Activated B cell treated with CpG ODN at 0.5 μM for 24 hours (primary cell): ENCODE measurements at places on chromosomes 11 and 22. TPM values are rescaled to one million over a fixed set of nuclear protein-coding genes. Genes with fewer than 3 reads are reported as not detected.

DNA sequence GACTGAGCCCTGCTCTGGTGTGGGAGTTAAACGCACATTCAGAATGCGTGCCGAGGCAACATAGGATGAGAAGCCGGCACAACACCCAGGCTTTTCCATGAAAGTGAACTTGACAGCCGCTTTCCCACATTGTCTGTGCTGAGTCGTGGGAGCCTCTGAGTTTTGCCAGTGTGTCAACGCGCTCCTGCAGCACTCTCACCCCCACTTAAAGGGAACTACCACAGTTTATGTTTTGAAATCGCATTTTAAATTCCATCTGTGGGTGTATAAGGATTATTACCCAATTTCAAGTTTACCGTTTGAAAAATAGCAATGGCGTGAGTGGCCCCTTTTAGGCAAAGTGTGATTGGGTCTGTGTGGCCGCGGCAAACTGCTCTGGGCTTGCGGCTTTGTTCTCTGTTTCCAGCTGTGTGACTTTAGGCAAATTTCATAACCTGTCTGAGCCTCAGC, 81.5 kb downstream of the FBLN1 start:
- H3K27me3 ChIP-seq, result peaks cover 3% of the 10 kb centered on the region
- H3K4me3 ChIP-seq, result no peak overlapping the region
- H3K36me3 ChIP-seq, result no peaks in the 10 kb centered on the region

DNA sequence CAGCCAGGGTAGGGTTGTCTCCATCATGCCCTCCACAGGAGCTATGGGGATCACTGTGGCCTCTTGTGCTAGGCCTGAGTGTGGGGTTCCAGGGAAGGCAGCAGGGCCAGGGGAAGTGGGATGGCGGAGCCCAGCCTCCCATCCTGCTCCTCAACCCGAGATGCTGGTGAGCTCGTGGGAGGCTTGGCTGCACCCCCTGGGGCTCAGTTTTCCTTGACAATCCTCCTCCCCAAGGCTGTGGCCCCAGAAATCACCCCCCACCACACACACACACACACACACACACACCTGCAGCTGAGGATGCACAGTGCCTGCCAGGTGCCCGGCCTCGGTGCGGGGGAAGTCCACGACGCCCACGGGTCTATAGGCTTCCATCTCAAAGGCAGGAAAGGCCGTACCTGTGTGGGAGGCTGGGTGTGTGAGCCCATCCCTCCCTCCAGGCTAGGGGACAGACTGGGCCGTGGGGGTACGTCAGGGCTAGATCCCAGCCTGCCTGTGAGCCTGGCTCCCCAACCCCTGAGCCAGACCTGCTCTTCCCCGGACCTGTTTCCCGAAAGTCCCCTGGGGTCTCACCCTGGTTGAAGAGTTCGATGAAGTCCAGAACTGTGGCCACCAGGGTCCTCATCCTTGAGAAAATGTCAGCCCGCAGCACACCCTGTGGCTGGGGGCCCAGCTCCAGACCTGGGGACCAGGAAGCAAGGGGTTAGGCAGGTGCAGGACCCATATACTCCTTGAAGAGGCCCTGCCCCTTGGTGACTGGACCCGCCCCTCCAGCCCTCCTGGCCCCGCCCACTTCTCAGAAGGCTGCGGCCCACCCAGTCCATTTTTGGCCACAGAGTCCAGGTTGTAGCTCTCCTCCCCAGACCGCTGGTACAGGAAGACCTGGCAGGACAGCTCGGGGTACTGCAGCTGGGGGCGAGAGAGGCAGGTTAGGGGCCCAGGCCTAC, 5.2 kb upstream of the TBX10 start:
- peaks cover 2% of the 10 kb centered on the region for H3K27me3 ChIP-seq
- peaks cover 56% of the 10 kb centered on the region for H3K4me1 ChIP-seq
- H3K36me3 ChIP-seq, result no peaks in the 10 kb centered on the region

GRCh38 chr11:69492201-69492991, 10.9 kb downstream of the LINC01488 start:
- H3K27ac ChIP-seq, result no peak overlapping the region
- no peak for DNase-seq
- H3K4me1 ChIP-seq, result no peaks in the 10 kb centered on the region
- peaks cover 6% of the 10 kb centered on the region for H3K27me3 ChIP-seq
- no peaks in the 10 kb centered on the region for H3K36me3 ChIP-seq

GRCh38 chr11:70755410-70756158, 357.3 kb downstream of the CTTN start:
- H3K36me3 ChIP-seq, result no peaks in the 10 kb centered on the region
- H3K4me3 ChIP-seq, result no peak overlapping the region
- peak; percentile 42 for DNase-seq

DNA sequence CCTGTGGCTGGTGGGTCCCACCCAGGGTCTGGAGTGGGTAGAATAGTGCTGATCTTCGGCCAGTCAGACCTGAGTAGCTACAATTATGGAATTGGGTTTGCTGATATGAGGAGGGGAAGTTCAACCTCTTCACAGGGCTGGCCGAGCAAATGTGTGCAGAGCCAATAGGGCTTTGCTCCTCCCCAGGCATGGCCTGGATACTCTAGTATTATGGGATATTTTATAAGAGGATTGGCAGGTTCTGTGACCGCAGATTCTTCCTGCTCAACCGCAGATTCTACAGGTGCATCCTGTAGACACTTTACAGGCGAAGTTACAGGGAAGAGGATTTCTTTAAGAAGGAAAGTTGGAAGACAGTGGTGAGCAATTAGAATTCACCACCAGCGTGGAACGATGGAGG, 44.3 kb downstream of the TBC1D22A start:
- peaks cover 31% of the 10 kb centered on the region for H3K4me1 ChIP-seq
- H3K36me3 ChIP-seq, result peaks cover 71% of the 10 kb centered on the region
- DNase-seq, result no peak
- H3K27me3 ChIP-seq, result no peaks in the 10 kb centered on the region

GRCh38 chr11:61534025-61534932, 25.7 kb downstream of the LRRC10B start:
- H3K27me3 ChIP-seq, result peaks cover 8% of the 10 kb centered on the region
- H3K36me3 ChIP-seq, result no peaks in the 10 kb centered on the region
- H3K27ac ChIP-seq, result no peak overlapping the region
- no peaks in the 10 kb centered on the region for H3K4me1 ChIP-seq

- H3K4me3 ChIP-seq, result no peak overlapping the region
- H3K27me3 ChIP-seq, result no peaks in the 10 kb centered on the region
- H3K36me3 ChIP-seq, result no peaks in the 10 kb centered on the region
- DNase-seq, result no peak
- H3K27ac ChIP-seq, result no peak overlapping the region
These were observed 52.2 kb downstream of the GAB2 start for GRCh38 chr11:78365381-78365792.

GRCh38 chr22:44369916-44370801, 57.4 kb upstream of the SHISAL1 start:
- H3K4me1 ChIP-seq, result no peaks in the 10 kb centered on the region
- H3K27me3 ChIP-seq, result peaks cover 9% of the 10 kb centered on the region
- H3K4me3 ChIP-seq, result no peak overlapping the region
- no peak for DNase-seq

Gene SOX10
- not detected in 2 replicates for total RNA-seq

- H3K36me3 ChIP-seq, result no peaks in the 10 kb centered on the region
- no peak overlapping the region for H3K27ac ChIP-seq
- DNase-seq, result no peak
These were observed 1240.3 kb downstream of the BRD1 start for GRCh38 chr22:48587236-48587865.

DNA sequence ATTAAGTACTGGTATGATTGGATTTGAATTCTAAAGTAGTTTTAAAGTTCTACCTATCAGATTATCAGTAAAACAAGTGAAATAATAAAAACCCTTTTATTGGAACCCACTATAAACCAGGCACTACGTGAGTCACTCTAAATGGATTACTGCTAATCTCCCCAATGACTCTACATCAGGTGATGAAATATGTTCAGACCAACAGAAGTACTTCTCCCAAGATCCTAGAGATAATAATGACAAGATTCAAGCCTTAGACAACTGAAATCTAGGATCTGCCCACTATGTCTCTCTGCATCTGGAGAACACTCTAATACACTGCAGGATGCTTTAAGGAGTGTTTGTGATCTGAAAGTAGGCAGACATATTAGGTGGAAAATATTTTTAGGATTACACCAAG, 652.1 kb upstream of the CHORDC1 start:
- H3K4me3 ChIP-seq, result no peak overlapping the region
- no peaks in the 10 kb centered on the region for H3K36me3 ChIP-seq
- no peak overlapping the region for H3K27ac ChIP-seq
- H3K27me3 ChIP-seq, result no peaks in the 10 kb centered on the region
- DNase-seq, result no peak

Gene OR51T1
- not detected in 2 replicates for total RNA-seq

- H3K27me3 ChIP-seq, result no peaks in the 10 kb centered on the region
- no peak for DNase-seq
- no peak overlapping the region for H3K27ac ChIP-seq
- no peak overlapping the region for H3K4me3 ChIP-seq
These were observed 560.1 kb upstream of the FAT3 start for GRCh38 chr11:91664521-91664920.

DNA sequence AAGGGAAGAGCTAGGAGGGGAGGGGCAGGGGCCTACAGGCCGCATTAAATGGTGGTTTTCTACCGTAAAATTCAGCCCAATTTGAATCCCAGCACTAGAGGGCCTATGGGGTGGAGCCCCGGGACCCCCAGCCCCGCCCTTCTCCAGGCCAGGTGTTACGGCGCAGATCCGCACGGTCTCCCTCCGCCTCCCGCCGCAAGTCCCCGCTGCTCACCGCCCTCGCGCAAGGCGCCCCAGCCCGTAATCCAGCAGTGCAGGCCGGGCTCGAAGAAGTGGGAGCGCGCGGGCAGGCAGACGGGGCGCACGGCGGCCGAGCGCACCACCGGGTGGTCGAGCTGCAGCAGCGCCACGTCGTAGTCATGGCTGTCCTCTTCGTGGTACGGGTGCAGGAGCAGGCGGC, 17.3 kb downstream of the KCTD17 start:
- peaks cover 21% of the 10 kb centered on the region for H3K27me3 ChIP-seq
- H3K27ac ChIP-seq, result no peak overlapping the region
- peaks cover 5% of the 10 kb centered on the region for H3K36me3 ChIP-seq
- no peak overlapping the region for H3K4me3 ChIP-seq

Gene IGF2
- not detected in 2 replicates for total RNA-seq

DNA sequence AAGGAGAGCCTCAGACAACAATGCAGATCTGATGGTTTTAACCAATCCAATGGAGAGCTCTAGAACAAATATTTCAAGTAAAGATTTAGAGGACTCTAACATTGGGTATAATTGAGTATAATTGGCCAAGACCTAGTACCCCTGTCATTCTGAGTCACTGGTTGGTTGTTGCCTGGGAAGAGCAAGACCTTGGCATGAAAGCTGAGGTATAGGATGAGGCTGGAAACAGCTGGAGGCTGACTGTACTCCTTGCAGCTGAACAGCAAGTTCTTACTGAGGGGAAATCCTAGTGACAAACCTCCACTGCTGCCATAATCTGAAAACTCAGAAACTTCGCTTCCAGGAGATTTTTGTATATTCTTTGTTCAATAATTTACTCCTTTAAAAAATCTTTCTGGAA, 54.3 kb upstream of the MUC15 start:
- no peaks in the 10 kb centered on the region for H3K36me3 ChIP-seq
- no peak for DNase-seq
- H3K4me1 ChIP-seq, result no peaks in the 10 kb centered on the region
